ENCODE measurements at places on chromosomes 1 and 21.
A peak's percentile ranks its signal among the peaks of the same experiment; 100 is the strongest.

DNA sequence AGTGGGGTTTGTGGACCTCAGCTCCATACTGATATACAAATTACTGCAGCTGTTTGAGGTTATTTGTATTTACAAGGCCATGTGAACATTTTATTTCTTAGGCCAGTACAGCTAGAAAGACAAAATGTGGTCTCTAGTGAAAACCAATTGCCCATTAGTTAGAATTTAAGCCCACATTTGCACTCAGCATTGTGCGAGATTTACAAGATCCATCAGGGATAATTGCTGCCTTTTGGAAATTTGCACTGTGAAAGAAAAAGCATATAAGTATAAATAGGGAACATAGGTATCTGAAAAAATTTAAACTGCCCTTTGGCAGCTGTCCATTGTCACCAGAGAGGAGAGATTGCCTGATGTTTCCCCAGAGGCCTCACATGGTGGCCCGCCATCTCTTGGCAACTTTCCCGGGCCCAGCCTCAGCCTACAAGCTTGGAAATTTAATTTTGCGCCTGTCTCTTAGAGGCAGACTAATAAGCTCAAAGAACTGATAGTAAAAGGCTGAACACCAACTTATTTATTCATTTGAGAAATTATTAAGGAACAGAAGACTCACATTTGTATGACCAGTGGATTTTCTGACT is 120.7 kb downstream of the MAP3K21 start:
- no peak for DNase-seq

- DNase-seq, result no peak
Measured at GRCh38 chr1:29590583-29591565, 354.6 kb downstream of the PTPRU start.

- DNase-seq, result no peak
Measured at GRCh38 chr1:45908611-45909140, 105.3 kb downstream of the MAST2 start.

GRCh38 chr1:231596337-231596791 is 30.2 kb upstream of the DISC1 start:
- DNase-seq, result no peak

DNA sequence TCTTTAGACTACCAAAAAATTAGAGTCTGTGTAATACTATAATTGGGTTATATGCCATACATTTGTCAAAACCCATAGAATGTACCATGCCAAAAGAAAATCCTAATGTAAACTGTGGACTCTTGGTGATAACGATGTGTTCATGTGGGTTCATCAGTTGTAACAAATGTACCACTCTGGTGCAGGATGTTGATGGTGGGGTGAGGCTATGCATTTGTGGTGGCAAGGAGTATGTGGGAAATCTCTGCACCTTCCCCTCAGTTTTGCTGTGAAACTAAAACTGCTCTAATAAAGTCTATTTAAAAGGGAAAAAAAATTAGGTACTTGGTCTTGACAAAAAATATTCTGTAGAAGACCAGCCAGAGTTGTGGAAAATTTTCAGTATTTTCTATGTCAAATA is 43.4 kb downstream of the INKA2 start:
- no peak for DNase-seq

DNA sequence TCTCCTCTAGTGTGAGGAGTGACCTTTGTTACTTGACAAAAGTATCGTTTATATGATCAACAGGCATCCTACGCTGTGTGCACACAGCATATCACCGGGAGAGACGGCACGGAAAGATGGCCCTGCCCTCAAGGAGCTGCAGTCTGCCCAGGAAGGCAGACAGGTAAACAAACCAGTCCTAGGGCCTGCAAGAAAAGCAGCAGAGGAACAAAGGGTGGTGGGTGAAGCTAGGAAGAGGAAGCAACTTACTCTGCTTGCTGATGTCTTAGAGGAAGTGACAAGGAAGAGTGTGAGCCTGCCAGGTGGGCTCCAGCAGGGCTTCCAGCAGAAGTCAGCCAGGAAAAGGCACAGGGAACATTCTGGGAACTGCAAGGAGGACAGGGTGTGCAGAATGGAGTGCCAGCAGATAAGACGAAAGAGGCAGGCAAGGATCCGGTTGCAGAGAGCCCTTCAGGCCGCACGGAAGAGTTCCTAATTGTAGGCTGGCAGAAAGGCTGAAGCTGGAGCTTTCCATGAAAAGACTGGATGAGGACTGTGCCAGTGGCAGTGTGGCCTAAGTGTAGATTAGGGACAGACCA is 106.7 kb downstream of the SLC45A1 start:
- no peak for DNase-seq

DNA sequence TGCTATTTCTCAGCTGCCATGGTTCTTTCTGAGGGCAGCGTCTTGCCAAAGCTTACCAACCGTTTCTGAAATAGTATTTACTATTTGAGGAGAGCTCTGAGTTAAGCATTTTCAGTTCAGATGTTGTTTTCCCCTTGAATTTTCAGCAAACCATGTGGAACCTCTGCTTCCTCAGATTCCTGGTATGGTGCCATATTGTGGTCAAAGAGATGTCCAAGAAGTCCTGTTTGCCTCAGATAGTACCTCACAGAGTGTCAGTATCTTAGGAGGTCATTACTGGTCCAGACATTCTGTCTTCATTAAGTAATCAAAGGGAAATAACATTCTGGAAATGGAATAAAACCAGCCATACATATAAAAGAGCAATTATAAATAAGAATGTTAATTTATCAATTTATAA is 36.6 kb downstream of the VANGL2 start:
- DNase-seq, result no peak

GRCh38 chr1:233278631-233279030 is 16.9 kb downstream of the PCNX2 start:
- no peak for DNase-seq

- no peak for DNase-seq
Measured at GRCh38 chr1:13908128-13908527, 208.1 kb downstream of the PRDM2 start.

DNA sequence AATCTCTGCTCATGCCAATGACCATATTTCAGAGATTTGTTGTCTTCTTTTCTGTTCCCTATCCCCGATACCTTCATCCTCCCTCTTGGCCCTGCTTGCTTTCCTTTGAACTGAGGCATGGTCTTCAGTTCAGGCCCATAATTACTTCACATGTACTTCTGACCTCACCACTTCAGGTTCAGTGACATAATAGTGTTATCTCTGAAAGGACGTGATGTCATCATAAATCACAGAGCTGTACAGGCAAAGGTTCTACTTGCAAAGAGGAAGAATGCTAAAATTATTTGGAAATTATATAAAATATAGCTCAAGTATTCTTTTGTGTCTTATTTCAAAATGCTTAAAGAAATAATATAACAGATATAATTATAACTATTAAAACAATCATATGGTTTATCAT is 230.3 kb upstream of the ESRRG start:
- no peak for DNase-seq

DNA sequence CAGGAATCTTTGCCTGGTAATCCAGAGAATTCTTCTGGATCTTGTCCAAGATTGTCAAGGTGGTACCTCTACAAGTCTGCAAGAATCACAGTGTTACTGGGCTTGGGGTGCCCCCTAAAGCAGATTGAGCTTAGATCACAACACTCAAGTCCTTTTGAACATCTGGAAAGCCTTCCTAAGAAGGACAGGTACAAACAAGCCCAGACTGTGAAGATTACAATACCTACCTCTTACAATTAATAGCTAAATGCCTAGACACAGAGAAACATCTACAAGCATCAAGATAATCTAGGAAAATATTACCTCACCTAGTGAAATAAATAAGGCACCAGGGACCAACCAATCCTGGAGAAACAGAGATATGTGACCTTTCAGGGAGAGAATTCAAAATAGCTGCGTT is 17.5 kb upstream of the IL20 start:
- no peak for DNase-seq

- DNase-seq, result no peak
Measured at GRCh38 chr1:158068918-158069317, 75.5 kb downstream of the KIRREL1 start.

DNA sequence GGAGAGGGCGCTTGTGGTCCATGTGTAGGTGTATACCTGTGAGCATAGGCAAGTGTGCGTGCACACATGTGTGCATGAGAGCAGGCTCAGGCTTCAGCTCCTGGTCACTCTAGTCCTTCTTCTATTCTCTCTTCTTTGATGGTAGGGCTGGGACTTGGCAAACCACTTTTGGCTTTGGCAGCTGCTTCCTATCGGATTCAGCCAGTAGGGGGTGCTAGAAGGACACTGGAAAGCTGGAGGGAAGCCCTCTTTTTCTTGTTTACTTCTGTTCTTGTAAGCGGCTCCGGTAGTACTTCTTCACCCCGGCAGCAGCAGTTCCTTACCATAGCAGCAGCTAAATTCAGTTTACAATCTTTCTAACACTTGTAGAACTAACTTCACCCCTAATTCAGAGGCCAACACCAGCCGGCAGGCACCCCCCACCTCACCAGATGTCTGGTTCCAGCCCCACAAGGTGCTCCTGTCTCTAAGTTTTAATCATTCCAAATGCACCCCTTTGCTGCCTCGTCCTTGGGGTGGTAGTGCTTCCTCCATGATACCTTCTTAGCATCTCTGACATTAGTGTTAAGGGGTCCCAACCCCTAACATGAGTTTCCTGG is 25.1 kb downstream of the NENF start:
- DNase-seq, result no peak

DNA sequence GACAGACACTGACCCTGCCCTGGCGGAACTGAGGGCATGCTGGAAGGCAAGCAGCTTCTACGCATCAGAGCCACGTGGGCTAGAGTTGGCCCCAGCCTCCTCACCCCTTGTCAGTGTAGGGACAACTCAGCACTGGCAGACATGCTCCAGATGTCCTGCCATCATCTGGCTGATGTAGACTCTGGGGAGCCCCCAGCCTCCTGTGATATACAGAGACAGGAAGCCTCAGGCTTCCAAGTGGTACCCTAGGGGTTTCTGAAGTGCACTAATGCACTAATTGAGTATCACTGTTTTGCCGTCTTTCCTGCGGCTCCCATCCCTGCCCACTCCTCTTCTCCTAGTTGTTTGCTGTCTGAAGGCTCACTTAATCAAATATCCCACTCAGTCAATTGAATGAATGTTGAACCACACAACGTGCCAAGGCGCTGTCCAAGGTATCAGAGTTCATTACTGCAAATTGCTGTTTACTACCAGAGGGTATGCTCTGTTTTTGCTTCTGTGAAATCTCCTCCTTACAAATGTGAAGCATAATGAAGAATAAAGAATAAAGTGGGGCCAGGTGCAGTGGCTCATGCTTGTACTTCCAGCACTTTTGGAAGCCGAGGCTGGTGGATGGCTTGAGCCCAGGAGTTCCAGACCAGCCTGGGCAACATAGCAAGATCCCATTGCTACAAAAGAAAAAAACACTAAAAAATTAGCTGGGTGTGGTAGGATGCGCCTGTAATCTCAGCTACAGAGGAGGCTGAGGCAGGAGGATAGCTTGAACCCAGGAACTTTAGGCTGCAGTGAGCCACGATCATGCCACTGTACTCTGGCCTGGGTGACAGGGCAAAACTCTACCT is 76.4 kb upstream of the ZBTB18 start:
- DNase-seq, result peak; percentile 6

- no peak for DNase-seq
Measured at GRCh38 chr1:10709165-10709564, 87.3 kb downstream of the CASZ1 start.

DNA sequence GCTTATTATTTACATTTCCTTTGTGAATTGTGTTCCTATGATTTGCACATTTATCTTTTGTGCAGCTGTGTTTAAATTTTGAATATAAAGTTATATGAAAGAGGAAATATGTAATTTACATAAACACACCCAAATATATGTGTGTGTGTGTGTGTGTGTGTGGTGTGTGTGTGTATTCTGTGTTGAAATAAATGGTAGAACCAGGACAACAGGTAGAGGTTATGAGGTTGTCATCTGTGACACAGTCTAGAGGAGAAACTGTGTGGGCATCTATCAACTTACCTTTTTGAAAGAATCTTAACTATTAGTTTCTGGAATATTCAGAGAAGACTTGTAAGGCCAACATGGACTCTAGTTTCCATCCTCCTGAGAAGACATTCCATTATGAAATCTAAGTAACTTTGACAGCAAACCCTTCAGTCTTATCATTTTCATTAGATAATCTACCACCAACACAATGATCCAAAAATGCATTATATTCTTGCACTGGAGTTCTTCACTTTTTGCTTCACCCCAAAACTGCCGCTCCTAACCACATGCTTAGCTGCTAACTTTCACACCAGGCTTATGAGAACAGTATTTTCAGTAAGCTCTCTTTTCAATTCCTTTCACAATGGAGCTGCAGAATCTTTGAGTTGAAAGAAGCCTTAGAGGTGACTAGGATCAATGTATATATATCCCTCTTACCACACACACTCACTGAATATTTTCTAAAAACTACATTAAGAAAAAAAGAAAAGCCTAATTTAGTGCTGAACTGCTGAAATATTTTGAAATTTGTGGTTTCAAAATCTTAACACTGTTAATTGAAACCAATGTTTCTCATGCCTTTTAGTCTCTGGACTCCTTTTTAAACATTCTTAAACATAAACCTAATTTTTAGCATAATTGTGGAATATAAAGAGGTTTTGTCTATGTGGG is 21.8 kb downstream of the PTPRC start:
- DNase-seq, result no peak

DNA sequence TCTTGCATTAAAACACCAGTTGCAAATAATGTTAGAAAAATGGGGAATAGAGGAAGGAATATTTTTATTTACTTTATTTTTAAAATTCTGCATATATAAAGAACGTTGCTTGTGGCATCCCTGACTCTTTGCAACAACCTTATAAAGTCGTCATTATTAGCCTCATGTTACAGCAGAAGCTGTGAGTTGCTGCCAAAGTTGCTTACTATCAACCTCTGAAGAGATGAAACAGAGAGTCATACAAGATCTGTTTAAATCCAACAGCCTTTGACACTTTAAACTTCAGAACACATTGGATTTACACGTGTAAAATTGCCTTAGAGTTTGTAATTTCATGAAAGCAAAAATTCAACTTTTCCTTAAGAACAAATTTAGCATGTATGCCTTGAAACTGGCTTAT is 221.9 kb downstream of the MRPL39 start:
- no peak for DNase-seq

GRCh38 chr21:42146821-42147220 is 72.1 kb upstream of the ABCG1 start:
- DNase-seq, result no peak

GRCh38 chr1:21289700-21290545 is at the start of gene ECE1:
TSS of gene ECE1 (minus strand) at chr1:21290463. CDS start at chr1:21290414, 49 bp downstream.
- no peak for DNase-seq

DNA sequence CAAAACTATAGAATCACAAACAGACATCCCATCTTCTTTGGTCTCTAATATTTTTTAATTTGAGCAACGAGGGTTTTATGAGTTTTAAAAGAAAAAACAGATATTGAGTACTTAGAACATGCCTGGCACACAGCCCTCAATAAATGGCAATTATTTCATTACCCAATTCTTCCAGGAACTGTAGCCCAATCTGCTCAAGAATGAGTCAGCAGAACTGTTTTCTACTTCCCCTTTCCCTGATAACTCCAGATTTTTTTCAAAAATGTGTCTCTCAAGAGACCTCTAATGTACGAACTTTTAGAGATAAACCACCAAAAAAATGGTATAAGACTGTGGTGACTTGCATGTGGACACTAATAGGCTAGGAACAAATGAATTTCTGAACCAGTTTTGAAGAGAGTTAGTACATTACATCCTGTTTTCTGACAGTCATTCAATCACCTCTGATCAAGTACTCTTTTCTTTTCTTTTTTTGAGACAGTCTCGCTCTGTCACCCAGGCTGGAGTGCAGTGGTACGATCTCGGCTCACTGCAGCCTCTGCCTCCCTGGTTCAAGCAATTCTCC is 11.5 kb downstream of the ABL2 start:
- DNase-seq, result no peak
